ENCODE measurements at places on chromosomes 16 and 17.

DNA sequence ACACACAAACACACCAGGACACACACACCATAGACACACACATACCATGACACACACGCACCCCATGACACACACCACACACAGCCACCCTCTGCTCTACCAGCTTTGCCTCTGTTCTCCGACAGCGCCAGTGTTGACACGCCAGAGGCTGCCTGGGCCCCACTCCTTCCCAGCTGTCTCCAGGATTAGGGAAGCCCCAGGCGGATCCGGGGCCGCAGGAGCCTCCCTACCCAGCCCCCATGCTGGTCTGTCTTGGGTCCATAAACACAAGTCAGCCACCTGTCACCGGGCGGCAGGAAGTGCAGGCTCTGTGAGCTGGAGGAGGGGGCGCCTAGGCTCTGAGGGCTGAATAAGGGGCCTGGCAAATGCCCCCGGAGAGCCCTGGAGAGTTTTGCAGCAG, 10.5 kb downstream of the TBC1D16 start:
- DNase-seq = peak; percentile 52

- no peak for DNase-seq
These were observed 87.7 kb downstream of the UTP18 start for GRCh38 chr17:51347851-51348584.

DNA sequence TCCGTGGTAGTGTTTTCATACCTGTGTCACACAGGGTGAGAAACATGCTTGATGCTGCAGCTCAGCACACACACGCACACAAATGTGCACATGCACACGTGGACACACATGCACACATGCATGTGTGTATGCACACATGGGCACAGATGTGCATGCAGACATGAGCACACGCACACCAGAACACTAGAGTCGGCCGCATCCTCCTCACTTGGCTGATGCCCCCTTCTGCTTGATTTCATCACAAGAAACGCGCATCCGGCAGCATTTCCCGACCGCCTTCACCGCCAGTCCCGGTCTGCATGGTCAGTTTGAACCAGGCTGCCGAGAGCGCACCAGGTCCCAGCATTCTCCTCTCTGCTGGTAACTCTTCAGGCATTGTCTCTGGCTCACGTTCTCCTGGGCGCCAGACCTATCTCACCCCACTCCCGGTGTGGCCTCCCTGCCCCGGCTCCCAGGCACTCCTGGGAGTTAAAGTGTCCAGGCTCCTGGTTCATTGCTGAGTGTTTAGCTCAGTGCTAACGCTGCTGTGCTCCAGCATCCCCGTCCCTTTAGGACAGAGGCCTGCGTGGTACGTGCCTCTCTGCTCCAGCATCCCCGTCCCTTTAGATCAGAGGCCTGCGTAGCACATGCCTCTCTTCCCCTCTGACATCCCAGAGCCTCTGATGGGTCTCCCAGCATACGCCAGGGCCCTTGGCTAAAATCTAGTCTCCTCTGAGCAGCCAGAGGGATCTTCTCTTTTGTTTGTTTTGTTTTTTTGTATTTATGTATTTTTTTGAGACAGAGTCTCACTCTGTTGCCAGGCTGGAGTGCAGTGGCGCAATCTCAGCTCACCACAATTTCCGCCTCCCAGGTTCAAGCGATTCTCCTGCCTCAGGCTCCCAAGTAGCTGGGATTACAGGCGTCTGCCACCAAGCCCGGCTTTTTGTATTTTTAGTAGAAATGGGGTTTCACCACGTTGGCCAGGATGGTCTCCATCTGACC, 16.0 kb downstream of the BAIAP2 start:
- no peak for DNase-seq

DNA sequence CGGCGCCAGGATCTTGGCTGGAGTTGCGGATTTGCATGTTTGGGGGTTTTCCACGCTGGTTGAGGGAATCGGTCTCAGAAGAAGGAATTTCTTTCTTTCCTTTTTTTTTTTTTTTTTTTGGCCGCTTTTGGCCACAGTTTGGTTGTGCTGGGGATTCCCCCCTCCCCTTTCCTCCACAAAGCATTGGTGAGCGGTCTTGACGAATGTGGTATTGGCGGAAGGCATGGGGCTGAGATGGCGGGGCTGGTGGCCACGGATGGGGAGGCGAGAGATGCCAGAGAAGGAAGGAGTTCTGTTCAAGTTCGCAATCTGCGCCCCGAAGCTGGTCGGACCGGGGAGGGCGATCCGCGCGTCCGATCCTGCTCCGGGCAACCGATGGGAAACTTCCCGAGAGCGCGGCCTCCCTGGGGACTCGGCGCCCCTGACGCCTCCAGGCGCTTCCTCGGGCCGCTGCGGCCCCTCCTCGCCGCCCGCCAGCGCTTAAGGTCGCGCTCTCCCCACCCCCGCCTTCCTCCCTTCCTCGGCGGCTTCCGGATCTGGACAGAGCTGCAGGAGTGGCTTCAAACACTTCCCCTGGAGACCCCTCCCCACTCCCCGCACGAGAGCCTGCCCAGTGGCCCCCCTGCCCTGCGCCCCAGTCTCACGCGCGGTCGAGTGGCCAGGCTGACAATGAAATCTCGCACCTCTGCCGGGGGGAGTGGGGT, 43.2 kb downstream of the RAI1 start:
- peak; percentile 90 for DNase-seq

GRCh38 chr17:44672479-44673093, 16.3 kb downstream of the MEIOC start:
- DNase-seq = peak; percentile 3

- DNase-seq = peak; percentile 59
These were observed 33.5 kb upstream of the BCO1 start for GRCh38 chr16:81204798-81205680.
